Activated CD4-positive, alpha-beta memory T cell treated with anti-CD3 and anti-CD28 coated beads, Interleukin-2, amount 10 ng/mL, durations not matched to agents 7 days and 5 days (primary cell): ENCODE measurements at places on chromosomes 5 and 9.

GRCh38 chr9:78304357-78304756 lies 7.4 kb downstream of the PSAT1 start:
- H3K4me1 ChIP-seq = peaks cover 17% of the 10 kb centered on the region
- no peak for DNase-seq
- H3K36me3 ChIP-seq = peaks cover 76% of the 10 kb centered on the region
- H3K27me3 ChIP-seq = no peaks in the 10 kb centered on the region

- peak overlapping the region; percentile 91 for H3K27ac ChIP-seq
- no peaks in the 10 kb centered on the region for H3K27me3 ChIP-seq
- H3K36me3 ChIP-seq = peaks cover 73% of the 10 kb centered on the region
- no peak for DNase-seq
These were observed 59.3 kb downstream of the OSTF1 start for GRCh38 chr9:75147638-75148037.

DNA sequence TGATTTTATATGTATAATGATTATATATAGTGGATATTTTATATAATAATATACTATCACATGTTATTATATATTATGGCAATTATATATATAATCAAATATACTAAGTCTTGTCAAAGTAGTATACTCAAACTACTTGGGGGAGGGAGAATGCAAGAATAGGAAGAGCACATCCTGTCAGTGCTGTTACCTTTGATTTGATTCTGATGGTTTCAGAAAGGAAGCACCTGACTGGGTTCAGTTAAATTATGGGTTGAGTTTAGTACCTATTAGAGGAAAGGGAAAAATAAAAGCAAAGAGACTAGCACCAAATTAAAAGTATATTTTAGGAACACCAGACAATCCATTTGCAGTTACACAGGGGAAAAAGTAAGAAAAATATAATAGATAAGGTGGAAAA lies 107.6 kb downstream of the GRIA1 start:
- H3K4me3 ChIP-seq = no peak overlapping the region
- no peaks in the 10 kb centered on the region for H3K4me1 ChIP-seq
- no peaks in the 10 kb centered on the region for H3K27me3 ChIP-seq
- no peak overlapping the region for H3K27ac ChIP-seq
- DNase-seq = no peak

DNA sequence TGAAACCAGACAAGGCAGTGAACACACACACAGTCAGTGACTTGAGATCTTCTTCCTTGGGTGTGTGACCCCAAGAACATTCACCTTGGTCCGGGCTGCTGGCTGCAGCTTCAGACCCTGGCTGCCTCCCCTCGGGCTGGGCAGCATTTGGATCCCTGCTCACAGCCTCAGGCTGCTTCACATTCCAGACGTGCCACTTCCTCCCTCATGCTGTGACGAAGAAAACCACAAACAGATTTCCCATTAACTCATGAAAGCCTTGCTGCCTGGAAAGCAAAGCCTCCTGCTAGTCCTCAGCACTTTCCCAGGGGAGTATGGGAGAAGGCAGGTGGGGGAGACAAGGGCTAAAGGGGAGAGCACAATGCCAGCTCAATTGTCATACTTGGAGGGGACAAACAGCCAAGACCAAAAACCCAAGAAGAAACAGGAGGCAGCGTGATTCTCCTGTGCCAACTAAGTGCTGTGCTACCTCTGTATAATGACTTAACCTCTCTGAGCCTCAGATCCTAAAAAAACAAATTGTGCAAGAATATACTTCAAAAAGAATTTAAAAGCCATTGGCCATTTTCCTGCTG lies 594.6 kb upstream of the BRINP1 start:
- no peak overlapping the region for H3K27ac ChIP-seq
- no peaks in the 10 kb centered on the region for H3K4me1 ChIP-seq
- peaks cover 2% of the 10 kb centered on the region for H3K27me3 ChIP-seq
- no peak for DNase-seq

DNA sequence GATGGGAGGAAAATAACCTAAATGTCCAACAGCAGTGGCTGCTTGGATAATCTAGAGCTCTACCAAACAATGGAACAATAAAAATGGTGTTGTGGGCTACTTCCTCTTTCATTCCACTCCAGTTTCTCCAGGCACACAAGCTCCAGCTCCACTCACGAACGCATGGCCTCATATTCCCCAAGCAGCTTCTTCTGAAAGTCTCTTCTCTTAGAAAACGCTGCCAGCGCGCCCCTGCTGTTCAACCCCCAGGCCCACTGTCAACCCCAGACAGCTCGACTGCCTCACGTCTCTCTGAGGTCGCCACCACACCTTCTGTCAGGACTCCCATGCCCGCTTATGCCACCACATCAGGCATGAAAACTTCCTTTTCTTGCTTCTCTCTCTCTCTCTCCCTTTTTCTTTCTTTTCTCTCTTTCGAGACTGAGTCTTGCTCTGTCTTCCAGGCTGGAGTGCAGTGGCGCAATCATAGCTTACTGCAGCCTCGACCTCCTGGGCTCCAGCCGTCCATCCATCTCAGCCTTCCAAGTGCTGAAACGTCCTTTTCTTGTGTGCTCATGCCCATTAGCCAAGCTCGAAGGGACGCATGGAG lies 16.2 kb downstream of the OR2V2 start:
- H3K4me1 ChIP-seq = peaks cover 65% of the 10 kb centered on the region
- peak overlapping the region; percentile 61 for H3K27ac ChIP-seq
- peak overlapping the region; percentile 44 for H3K4me3 ChIP-seq
- H3K36me3 ChIP-seq = peaks cover 2% of the 10 kb centered on the region

DNA sequence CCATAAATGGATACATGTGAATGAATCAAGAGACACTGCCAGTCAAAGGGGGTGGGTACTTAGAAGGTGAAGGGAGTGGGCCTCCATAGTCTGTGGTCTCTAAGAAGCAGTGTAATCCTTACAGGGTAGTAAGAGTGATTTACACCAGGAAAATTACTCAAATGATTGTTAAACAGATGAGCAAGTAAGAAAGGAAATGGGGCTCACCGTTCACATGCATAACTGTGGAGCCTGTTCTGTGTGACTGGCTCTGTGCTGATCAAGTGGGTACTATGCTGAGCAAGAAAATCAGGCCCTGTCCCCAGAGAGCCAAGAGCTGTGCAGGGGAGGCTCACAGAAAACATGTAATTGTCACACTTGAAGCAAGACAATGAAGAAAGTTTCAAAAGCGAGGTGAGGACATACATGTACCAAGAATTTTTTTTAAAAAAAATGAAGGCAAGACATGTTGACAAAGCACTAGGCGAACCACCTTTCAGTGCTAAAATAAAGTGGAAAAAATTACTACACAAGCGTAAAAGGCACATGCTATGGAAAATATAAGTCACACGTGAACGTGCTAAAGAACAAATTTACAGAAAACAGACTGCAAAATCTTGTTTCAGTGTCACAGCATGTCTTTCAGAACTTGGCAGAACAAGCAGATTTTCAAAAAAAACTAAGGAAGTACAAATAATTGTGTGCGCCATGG lies 2.5 kb downstream of the BTNL8 start:
- H3K27ac ChIP-seq = no peak overlapping the region
- no peak overlapping the region for H3K4me3 ChIP-seq
- H3K27me3 ChIP-seq = peaks cover 2% of the 10 kb centered on the region
- H3K36me3 ChIP-seq = no peaks in the 10 kb centered on the region
- no peaks in the 10 kb centered on the region for H3K4me1 ChIP-seq

- no peak for DNase-seq
- no peaks in the 10 kb centered on the region for H3K36me3 ChIP-seq
- H3K4me3 ChIP-seq = no peak overlapping the region
- no peak overlapping the region for H3K27ac ChIP-seq
These were observed 258.5 kb downstream of the AOPEP start for GRCh38 chr9:94984891-94985476.

DNA sequence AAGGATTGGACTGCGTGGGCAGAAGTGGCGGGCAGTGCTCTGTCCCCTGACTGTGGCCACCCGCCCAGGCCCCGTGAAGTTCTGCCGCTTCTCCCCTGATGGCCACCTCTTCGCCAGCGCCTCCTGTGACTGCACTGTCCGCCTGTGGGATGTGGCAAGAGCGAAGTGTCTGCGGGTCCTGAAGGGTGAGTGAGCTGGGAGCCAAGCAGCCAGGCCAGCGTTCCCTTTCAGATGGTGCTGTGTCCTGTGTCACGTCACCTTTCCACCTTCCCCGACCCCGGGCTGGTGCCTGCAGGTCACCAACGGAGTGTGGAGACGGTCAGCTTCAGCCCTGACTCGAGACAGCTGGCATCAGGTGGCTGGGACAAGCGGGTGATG lies 2.3 kb downstream of the WDR38 start:
- peaks cover 7% of the 10 kb centered on the region for H3K27me3 ChIP-seq
- no peak overlapping the region for H3K4me3 ChIP-seq
- peaks cover 39% of the 10 kb centered on the region for H3K36me3 ChIP-seq

DNA sequence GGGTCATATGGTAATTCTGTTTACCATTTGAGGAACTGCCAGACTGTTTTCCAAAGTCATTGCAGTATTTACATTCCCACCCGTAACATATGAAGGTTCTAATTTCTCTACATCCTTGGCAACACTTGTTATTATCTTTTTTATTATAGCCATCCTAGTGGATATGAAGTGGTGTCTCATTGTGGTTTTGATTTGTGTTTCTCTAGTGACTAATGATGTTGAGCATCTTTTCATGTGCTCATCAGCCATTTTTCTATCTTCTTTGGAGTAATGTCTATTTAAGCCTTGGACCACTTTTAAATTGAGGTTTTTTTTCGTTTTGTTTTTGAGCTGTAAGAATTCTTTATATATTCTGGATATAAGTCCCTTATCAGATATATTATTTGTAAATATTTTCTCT lies 132.8 kb upstream of the RUSC2 start:
- no peaks in the 10 kb centered on the region for H3K4me1 ChIP-seq
- no peak overlapping the region for H3K27ac ChIP-seq
- DNase-seq = no peak
- peaks cover 8% of the 10 kb centered on the region for H3K27me3 ChIP-seq

DNA sequence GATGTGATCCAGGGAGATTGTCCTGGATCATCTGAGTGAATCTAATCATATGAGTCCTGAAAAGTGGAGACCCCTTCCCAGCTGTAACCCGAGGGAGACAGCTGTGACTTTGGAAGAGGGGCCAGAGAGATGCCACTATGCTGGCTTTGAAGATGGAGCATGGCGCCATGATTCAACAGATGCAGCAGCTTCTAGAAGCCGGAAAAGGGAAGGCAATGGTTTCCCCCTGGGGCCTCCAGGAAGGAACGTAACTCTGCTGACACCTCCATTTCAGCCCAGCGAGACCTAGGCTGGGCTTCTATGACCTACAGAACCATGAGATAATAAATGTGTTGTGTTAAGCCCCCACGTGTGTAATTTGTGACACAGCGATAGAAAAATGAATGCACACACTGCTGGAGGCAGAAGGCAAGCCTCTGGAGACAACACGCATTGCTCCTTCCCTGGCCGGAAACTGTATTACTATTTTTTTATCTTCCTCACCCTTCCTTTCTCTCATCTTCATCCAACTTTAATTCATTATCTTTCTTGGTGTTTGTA lies 16.6 kb upstream of the SARDH start:
- no peaks in the 10 kb centered on the region for H3K36me3 ChIP-seq
- H3K4me1 ChIP-seq = no peaks in the 10 kb centered on the region
- H3K4me3 ChIP-seq = no peak overlapping the region

DNA sequence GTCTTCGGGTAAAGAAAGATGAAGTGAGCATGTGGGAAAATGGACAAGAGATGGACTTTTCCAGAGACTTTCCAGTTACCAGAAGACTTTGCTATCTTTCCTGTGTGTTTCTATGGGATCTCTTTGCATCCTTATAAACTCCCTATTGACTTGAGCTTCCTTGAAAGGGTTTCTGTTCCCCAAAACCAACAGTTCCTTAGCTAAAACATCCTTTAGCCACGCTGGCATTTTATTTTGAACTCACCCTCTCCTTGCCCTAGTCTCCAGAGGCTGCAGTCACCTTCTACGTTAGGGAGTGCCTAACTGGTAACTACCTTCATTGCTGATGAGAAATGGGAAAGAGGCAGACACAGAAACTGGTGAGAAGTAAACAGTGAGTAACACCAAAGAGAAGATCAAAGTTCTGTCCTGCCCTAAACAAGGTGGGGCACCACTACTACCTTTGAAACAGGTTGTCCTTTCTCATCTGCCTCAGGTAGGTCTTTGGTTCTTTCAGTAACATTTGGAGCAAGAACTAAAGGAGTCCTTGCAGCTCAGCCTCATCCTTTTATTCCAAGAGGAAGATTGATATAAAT lies 402.9 kb downstream of the ENC1 start:
- DNase-seq = no peak
- no peak overlapping the region for H3K4me3 ChIP-seq
- peaks cover 18% of the 10 kb centered on the region for H3K27me3 ChIP-seq
- H3K36me3 ChIP-seq = no peaks in the 10 kb centered on the region
- no peak overlapping the region for H3K27ac ChIP-seq

DNA sequence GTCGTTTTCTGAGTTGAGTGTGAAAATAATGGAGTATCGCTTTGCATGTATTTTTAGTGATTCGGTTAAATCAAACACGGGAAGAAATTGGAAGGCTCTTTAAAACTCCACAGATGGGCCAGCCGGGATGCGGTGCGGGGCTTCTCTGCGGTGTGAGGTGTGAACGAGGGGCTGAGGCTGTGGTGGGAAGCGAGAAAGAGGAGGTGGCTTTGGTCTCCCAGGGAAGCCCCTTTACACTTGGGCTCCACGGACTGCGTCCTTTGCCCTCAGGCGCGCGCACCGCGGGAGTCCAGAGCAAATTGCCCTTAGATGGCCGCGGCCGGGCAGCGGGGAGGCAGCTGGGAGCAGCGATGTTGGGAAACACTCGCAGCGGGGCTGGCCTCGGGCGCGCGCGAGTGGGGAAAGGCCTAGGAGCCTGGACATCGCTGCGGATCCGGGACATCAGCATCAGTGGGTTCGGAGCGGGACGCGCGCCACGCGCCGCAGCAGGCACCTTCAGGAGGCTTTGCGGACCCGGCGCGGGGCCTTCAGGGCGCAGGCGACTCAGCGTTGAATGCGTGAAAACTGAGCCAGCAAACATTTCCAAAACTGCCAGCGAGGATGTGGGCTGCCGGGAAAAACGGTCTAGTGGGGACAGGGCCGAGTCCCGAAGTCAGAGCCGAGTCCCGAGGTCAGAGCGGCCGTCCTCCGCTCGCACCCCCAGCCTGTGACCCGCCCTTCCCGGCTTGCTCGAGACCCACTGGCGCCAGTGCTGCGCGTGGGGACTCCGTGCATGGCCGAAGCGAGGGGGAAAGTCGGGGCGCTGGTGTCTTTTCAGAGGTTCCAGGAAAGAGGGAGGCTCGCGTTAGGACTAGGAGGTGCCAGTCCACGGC lies 6.5 kb downstream of the IRX1 start:
- no peak overlapping the region for H3K4me3 ChIP-seq
- no peaks in the 10 kb centered on the region for H3K4me1 ChIP-seq
- no peak overlapping the region for H3K27ac ChIP-seq
- peaks cover 12% of the 10 kb centered on the region for H3K36me3 ChIP-seq
- DNase-seq = no peak
- H3K27me3 ChIP-seq = peaks cover 56% of the 10 kb centered on the region

DNA sequence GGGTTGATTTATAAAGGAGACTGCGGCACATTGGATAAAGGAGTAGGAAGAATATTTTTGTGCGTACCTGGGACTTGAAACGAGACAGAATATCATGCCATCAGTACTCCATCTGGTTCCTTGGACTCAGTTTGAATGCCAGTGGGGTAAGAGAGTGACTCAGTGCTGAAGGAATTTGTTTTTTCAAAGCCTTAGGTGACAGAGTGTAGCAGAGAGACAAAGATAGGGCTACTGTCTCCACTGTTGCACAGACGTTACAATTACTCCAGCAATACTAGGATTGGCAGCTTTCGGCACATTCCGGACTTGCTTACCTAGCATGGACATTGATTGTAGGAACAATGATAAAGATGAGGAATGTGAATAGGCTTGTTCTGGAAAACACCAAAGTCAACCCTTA lies 250.7 kb downstream of the KCTD16 start:
- no peak overlapping the region for H3K27ac ChIP-seq
- H3K4me1 ChIP-seq = no peaks in the 10 kb centered on the region
- H3K27me3 ChIP-seq = no peaks in the 10 kb centered on the region
- H3K4me3 ChIP-seq = no peak overlapping the region
- no peaks in the 10 kb centered on the region for H3K36me3 ChIP-seq
